ENCODE measurements at places on chromosomes 2 and 18.
A peak's percentile ranks its signal among the peaks of the same experiment; 100 is the strongest.

DNA sequence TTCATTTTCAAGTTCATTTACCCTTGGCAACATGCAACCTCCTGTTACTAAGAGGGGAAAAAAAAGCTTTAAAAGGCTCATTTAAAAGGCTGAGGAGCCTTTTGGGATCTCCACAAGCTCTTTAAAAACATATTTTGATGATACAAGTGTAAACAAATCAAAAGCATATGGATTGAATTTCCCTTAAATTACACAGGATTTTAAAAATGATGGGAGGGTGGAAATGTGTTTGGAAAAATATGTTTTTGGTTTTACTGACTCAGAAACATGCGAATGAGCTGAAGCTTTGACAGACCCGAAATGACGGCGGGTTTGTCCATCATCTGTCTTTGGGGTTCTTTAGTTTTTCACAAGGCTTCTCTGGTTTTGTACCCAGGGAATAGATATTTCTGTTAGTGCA, 180.6 kb upstream of the CCDC68 start:
- DNase-seq, result no peak

DNA sequence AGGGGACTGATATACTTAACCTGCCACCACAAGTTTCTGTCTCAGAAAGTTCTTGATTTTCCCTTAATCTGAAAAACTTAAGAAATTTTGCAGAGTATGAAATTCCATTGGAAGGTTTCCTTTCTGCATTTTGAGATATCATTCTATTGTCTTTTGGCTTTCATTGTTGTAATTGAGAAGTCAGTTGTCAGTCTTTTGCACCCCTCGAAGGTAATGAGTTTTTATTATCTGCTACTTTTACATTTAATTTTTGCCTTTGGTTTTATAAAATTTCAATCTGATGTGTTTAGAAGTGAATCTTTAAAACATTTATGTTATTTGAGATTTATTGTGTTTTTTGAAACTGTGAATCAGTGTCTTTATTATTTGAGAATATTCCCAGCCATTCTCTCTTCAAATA, 4.8 kb upstream of the IL36A start:
- DNase-seq, result no peak

GRCh38 chr18:65737471-65737955, 13.3 kb upstream of the CDH7 start:
- no peak for DNase-seq

- no peak for DNase-seq
These were observed 79.5 kb upstream of the ODC1 start for GRCh38 chr2:10527585-10527984.

DNA sequence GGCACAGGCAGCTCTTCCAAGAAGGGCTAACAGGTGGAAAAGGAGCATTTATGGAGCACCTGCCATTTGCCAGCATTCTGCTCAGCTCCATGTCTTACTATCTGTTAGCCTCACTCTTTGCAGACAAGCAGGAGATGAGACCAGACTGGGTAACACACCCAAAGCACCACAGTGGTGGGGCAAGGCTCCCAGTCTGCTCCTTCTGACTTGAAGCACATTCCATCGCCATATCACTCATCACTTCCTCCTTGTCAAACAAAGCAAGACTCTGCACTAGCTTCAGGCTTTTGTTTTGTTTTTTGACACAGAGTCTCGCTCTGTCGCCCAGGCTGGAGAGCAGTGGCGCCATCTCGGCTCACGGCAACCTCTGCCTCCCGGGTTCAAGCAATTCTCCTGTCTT, 182.8 kb downstream of the MGAT5 start:
- no peak for DNase-seq

GRCh38 chr2:69012310-69013141, 453 bp upstream of the ANTXR1 start:
- no peak for DNase-seq

GRCh38 chr2:119431976-119432850, 559 bp downstream of the TMEM37 start:
- no peak for DNase-seq

GRCh38 chr2:16861111-16861510, 195.5 kb upstream of the CYRIA start:
- no peak for DNase-seq

- DNase-seq, result no peak
These were observed 207.5 kb upstream of the HAAO start for GRCh38 chr2:42999856-43000241.

- DNase-seq, result no peak
These were observed 20.2 kb upstream of the PAX3 start for GRCh38 chr2:222318712-222319585.

- no peak for DNase-seq
These were observed 255.4 kb downstream of the ALPK2 start for GRCh38 chr18:58373481-58373880.

DNA sequence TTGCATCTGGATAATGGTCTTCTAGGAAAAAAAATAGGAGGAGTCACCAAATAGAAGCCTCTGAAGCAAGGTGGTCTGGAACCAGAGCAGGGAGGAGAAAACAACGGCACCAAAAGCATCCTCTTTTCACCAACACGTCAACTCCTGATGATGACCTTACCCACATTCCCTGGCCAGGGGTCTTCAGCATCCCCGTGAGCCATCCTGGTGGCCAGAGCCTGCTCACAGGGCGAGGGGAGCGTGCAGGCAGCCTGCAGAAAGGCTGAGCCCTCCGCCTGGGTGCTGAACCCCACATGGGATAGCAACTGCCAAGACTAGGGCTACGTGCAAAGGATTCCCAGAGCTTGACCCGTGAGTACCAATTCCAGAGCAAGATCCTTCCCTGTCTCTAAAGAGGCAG, 191.0 kb downstream of the NDUFA10 start:
- DNase-seq, result no peak

GRCh38 chr18:76145521-76146376, 349.3 kb downstream of the ZNF516 start:
- no peak for DNase-seq

DNA sequence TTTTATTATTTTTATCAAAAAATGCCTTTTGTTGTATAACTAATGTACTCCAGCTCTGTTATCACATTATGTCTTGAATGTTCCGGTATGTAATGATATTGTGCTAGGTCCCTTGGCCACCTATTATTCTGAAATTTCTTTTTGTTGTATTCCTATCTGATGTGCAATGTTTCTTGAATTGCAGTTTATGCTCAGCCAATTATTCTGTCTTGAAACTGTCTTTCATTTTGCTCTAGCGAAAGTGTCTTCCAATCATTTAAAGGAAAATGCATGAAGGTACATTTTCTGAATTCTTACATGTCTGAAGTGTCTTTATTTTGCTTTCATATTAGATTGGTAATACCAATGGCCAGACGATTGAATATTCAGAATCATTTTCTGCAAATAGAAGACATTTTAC, 277.5 kb downstream of the SPAG16 start:
- no peak for DNase-seq

GRCh38 chr2:133166031-133166430, 402.2 kb downstream of the NCKAP5 start:
- no peak for DNase-seq

GRCh38 chr18:66533693-66534092, 70.2 kb downstream of the CDH19 start:
- no peak for DNase-seq

DNA sequence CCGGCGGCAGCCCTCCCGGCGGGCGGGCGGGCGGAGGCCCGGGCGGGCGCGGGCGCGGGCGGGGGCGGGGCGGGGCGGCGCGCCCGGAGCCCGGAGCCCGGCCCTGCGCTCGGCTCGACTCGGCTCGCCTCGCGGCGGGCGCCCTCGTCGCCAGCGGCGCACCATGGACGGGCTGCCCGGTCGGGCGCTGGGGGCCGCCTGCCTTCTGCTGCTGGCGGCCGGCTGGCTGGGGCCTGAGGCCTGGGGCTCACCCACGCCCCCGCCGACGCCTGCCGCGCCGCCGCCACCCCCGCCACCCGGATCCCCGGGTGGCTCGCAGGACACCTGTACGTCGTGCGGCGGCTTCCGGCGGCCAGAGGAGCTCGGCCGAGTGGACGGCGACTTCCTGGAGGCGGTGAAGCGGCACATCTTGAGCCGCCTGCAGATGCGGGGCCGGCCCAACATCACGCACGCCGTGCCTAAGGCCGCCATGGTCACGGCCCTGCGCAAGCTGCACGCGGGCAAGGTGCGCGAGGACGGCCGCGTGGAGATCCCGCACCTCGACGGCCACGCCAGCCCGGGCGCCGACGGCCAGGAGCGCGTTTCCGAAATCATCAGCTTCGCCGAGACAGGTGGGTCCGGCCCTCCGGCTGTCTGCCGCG, at the start of gene INHBB:
Gene INHBB, plus strand, starts transcription at position 111 of the 641 bp plus-strand sequence. Its CDS starts 53 bp downstream, at position 164.
- no peak for DNase-seq

GRCh38 chr18:76992226-76993084, 140.1 kb downstream of the MBP start:
- no peak for DNase-seq

DNA sequence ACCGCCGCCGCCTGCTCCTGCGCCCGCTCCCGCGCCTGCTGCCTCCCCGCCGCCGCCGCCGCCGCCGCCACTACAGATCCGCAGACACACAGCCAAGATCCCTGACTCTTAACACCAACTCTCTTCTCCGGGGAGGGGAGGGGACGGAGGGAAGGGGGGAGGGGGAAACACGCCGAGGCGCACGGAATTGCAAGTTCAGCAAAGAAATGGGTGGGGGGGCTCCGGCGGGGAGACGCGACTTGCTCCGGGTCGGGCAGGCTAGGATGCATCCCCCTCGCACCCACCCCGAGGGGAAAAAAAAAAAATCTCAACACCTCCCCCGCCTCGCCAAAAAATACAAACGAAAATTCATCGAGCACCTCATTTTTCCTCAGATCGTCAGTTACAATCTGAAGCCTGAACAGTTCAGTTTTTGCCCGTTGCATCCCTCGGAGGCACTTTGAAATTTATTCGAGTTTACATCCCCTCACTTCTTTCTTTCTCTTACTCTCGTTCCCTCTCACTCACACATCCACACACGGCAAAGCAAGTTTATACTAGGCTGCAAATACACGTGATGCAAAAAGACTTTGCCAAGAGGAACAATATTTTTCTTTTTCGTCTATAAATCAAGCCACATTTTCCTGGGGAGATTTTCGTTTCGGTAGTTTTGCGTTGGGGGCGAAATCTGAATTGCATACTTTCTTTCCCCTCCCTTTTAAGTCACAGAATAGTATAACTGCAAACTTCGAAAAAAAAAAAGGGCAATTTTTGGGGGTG, at the start of gene TCF4:
Gene TCF4, minus strand, starts transcription at position 82 of the 759 bp plus-strand sequence. CDS start 1,076 bp downstream, outside the sequence.
- no peak for DNase-seq

- no peak for DNase-seq
These were observed 94.4 kb upstream of the NEUROD1 start for GRCh38 chr2:181774685-181775084.

- no peak for DNase-seq
These were observed 4.5 kb downstream of the STK17B start for GRCh38 chr2:196166876-196167275.

GRCh38 chr18:47736376-47737140, 193.9 kb downstream of the SMAD2 start:
- DNase-seq, result no peak

DNA sequence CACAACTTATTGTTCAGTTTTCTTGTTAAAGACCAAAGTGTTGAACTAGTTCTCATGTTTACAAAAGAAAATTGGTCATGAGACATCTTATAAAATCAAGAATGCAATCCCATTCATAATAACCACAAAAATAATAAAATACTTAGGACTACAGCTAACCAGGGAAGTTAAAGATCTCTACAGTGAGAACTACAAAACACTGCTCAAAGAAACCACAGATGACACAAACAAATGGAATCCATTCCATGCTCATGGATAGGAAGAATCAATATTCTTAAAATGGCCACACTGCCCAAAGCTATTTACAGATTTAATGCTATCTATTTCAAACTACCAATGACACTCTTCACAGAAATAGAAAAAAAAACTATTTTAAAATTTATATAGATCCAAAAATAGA, 1354.8 kb upstream of the CDH2 start:
- no peak for DNase-seq

- DNase-seq, result no peak
These were observed 50.8 kb upstream of the UGP2 start for GRCh38 chr2:63790906-63791305.

- peak; percentile 71 for DNase-seq
These were observed 50.0 kb downstream of the TMEM163 start for GRCh38 chr2:134668821-134669220.

GRCh38 chr2:222670191-222671038, 1.0 kb upstream of the MOGAT1 start:
- no peak for DNase-seq

DNA sequence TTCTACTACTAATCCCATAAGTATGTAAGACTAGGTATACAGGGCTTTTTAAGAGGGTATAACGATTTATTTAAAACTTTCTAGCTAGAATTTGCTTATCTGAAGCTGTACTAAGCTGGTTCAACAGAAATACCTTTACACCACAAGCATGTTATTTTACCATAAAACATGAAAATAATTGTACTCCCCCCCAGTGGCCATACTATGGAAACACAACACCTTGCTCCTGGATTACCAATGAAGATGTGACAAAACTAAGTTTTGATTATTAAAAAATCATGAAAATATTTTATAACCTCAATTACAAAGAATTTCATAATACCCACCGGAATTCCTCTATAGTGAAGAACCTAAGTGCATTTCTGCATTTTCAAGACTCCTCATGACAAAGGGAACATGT, 27.3 kb downstream of the LPIN2 start:
- no peak for DNase-seq

DNA sequence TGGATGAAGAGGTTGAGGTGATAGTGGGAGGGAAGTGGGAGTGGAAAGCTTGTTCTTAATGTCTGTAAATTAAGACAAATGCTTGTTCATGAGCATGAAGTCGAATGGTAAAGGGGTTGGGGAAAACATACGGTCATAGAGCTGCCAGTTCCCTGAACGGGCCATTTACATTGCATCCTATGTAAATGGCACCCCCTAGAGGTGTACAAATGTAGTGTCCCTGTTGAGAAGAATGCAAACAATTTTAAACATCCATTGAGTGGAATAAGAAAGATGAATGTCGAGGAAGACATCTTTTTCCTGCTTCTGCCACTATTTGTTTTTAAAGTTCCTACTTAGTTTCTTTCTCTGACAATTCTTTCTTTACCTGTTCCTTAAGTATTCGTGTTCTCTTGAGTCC, 155.7 kb downstream of the RDH14 start:
- DNase-seq, result no peak

DNA sequence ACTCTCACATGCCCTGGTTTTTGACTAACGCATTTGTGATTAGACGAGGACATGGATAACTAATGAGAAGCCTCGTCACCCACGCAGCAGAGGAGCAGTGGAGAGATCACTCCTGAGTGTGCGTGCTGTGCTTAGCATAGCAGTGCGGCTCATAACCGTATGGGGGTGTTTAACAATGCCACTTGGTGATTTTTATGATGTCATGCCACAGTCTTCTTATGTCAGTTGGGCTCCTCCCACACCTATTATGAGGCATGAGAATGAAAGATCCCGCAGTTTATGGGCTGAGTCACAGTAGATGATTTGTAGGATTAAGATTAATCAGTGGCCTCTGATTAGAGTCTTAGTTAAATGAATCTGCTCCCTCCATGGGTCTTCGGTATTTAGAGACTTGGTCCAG, 2.5 kb upstream of the SMIM21 start:
- DNase-seq, result no peak

- DNase-seq, result no peak
These were observed 132.6 kb downstream of the ACTR3 start for GRCh38 chr2:114022360-114023085.

GRCh38 chr2:67479261-67479660, 82.1 kb downstream of the ETAA1 start:
- no peak for DNase-seq
